Effector memory CD8-positive, alpha-beta T cell (primary cell): ENCODE measurements at places on chromosomes 3 and 15.

DNA sequence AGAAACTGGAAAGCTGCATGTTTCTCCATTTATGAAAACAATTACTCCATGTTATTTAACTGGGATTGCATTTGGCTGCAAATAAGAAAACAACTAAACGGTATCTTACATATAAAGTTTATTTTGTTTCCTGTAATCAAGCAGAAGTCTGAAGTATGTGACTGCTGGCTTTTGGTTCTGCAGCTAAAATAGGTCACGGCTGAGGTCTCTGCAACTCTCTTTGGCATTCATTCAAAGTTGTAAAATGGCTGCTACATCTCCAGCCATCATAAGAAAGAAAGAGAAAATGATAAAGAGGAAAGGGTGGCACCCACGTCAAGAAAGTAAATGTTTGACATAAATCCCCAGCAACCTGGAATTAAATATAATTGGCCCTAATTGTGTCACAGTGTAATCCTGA, 406.1 kb downstream of the TBC1D5 start:
- H3K4me1 ChIP-seq, result peaks cover 3% of the 10 kb centered on the region
- H3K4me3 ChIP-seq, result no peak overlapping the region
- no peaks in the 10 kb centered on the region for H3K36me3 ChIP-seq
- DNase-seq, result no peak

DNA sequence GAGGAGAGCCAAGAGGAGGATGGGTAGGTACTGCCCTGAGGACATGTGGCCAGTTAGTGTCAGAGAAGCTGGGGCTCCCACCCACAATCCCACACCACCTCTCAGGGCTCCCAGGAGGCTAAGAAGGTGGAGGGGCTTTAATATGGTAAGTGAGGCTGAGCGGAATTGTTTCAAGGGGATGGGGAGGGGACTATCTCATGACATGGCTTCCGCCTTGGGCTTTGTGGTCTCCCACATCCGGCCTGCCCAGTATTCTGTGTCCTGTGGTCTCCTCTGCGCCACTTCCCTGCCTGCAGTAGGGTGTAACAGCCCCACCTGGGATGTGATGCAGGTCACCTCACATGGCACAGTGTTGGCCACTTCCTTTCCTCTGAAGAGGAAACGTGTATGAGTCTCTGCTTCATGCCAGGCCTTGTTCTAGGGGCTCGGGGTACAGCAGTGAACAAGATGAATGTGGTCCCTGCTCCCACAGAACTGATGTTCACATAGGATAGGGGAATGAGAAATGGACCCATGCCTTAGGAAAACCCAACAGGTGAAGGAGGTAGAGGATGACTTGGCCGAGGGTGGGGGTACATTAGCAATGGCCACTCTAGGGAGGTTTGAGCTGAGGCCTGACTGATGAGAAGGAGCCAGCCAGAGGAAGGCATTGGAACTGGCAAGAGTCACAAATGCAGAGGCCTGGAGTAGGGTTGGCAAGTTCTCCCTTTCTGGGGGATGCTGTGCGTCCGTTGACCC, 3.2 kb downstream of the NEIL1 start:
- no peaks in the 10 kb centered on the region for H3K27me3 ChIP-seq
- peaks cover 34% of the 10 kb centered on the region for H3K4me1 ChIP-seq
- peak overlapping the region; percentile 92 for H3K27ac ChIP-seq
- peak overlapping the region; percentile 59 for H3K4me3 ChIP-seq
- DNase-seq, result peak; percentile 87
- H3K36me3 ChIP-seq, result peaks cover 37% of the 10 kb centered on the region

GRCh38 chr3:120604784-120605183, 8.6 kb downstream of the NDUFB4 start:
- DNase-seq, result no peak
- no peak overlapping the region for H3K4me3 ChIP-seq
- H3K36me3 ChIP-seq, result peaks cover 8% of the 10 kb centered on the region
- no peak overlapping the region for H3K27ac ChIP-seq
- peaks cover 2% of the 10 kb centered on the region for H3K4me1 ChIP-seq

- peaks cover 22% of the 10 kb centered on the region for H3K27me3 ChIP-seq
- DNase-seq, result no peak
- H3K4me1 ChIP-seq, result no peaks in the 10 kb centered on the region
These were observed 45.5 kb upstream of the PRSS50 start for GRCh38 chr3:46763178-46763577.

DNA sequence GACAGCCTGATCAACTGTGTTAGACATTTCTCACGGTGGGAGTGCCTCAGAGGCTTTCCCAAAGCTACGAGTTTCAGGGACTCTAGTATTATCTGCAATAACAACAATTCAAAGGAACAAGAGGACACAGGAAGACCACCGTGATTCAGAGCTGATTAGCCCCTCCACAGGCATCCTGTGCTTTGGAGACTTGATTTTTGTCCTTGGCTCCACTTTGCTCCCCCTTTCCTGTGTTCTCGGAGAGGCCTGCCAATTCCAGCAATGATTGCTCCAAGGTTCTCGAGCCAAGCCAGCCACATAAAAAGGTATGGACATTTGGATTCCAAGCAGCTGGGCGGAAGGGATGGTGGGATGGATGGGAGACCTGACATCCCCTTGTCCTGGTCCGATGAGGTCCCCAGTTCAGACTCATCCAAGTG, 14.3 kb downstream of the EHD4 start:
- DNase-seq, result no peak
- H3K27ac ChIP-seq, result no peak overlapping the region
- H3K4me1 ChIP-seq, result peaks cover 13% of the 10 kb centered on the region
- H3K4me3 ChIP-seq, result no peak overlapping the region
- peaks cover 41% of the 10 kb centered on the region for H3K36me3 ChIP-seq
- no peaks in the 10 kb centered on the region for H3K27me3 ChIP-seq

DNA sequence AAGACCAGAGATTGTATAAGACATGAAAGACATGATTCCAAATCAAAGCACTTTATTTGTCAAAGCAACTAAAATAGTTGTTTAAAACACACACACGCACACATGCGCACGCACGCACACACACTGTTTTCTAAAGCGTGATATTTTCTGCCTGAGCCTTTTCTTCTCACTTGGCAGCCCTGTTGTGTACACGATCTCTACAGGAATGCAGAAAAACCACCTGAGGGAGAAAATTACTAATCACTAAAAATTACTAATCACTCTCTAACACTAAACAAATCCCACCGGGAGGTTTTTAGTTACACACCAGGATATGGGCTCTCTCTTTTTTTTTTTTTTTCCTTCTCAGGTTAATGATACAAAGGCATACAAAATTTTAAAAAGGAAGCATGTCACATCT, 160.1 kb upstream of the ATP11B start:
- H3K27me3 ChIP-seq, result peaks cover 36% of the 10 kb centered on the region
- H3K4me1 ChIP-seq, result no peaks in the 10 kb centered on the region
- no peak overlapping the region for H3K4me3 ChIP-seq
- no peak for DNase-seq
- H3K27ac ChIP-seq, result no peak overlapping the region

DNA sequence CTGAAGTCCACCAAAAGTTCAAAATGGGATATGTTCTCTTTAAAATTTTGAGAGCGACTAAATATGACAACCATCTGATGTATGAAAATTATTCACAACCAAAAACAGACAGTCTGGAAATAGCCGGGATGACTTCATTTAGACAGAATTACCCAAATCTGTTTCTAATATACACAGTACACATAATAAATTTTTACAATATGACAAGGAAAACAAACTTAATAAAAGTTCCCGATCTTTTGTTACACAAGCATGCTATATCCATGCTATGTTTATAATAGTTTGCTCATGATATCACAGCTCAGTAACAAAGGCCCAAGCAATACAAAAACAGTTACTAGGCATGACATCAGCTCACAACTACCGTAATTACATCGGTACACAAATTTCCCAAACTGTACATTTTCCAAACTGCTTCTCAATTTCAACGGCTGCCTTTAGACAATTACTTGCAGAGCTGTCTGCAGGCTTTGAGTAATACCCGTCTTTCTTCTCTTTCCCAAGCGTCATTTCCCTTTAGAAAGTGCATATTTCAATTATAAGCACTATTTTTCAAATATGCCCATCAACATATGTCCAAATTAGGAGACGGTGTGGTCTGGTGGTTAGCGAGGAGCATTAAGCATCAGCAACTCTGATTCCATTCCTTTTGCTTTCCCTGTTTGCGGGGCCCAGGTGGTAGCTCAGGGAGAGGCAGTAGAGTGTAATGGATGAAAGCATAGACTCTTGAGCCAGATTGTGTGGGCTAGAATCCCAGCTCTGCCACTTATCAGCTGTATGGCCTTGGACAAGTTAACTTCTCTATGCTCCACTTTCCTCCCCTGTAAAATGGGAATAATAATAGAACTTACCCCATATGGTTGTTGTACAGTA, 481.2 kb downstream of the FOXP1 start:
- peaks cover 20% of the 10 kb centered on the region for H3K36me3 ChIP-seq
- H3K4me1 ChIP-seq, result peaks cover 71% of the 10 kb centered on the region
- H3K27me3 ChIP-seq, result no peaks in the 10 kb centered on the region
- no peak for DNase-seq
- H3K27ac ChIP-seq, result no peak overlapping the region

- peaks cover 19% of the 10 kb centered on the region for H3K4me1 ChIP-seq
- no peaks in the 10 kb centered on the region for H3K27me3 ChIP-seq
- no peak for DNase-seq
- H3K36me3 ChIP-seq, result peaks cover 12% of the 10 kb centered on the region
- no peak overlapping the region for H3K4me3 ChIP-seq
These were observed 12.0 kb downstream of the EXOSC7 start for GRCh38 chr3:44988073-44988472.

DNA sequence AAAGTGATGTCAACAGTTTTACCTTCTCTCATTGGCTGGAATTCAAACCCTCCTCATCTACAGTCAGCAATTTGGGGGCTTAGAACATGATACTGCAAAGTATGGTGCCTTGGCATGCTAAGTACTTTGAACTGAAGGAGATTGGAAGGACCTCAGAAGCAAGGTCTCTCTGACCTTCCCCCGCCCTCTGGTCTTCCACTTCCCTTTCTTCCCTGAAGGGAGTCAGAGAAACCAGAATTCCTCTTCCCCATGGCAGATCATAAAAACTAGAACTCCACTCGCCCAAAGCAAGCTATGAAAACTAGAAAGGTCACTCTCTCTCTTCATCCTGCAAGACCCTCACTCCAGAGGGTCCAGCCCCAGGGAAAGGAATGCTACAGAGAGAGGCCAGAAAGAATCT, 64.2 kb downstream of the CD200R1L start:
- H3K4me3 ChIP-seq, result no peak overlapping the region
- H3K4me1 ChIP-seq, result peaks cover 3% of the 10 kb centered on the region
- H3K27me3 ChIP-seq, result no peaks in the 10 kb centered on the region
- DNase-seq, result no peak
- no peaks in the 10 kb centered on the region for H3K36me3 ChIP-seq
- H3K27ac ChIP-seq, result no peak overlapping the region

DNA sequence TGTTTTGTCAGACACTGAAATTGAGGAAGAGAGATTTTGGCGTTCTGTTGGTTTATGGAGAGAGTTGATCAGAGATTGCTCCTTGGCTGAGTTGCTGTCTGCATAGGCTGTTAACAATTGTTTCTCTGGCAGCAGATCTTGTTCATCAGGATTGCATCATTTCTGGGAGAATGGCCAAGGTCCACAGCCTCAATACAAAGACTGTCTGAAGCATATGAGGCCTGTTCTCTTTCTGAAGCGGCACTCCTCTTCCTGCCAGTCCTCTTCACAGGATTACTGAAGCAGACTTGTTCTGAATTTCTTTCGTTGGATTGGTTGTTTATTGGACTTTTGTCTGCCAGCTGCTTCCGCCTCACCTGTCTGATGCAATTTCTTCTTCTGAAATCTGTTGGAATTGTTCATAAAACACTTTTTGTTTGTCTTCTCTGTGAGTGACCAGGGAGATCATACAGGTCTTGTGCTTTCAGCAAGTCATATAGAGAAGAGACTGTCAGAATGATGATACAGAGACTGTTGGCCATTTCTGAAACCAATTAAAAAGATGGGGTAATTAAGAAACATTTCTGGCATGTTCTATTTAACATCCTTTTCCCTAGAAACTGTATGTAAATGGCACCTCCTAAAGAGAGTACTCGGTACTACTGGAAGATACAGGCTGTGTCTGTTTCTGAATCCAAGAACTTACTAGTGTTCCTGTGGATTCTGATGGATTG, 25.5 kb downstream of the SETD5 start:
- peaks cover 29% of the 10 kb centered on the region for H3K36me3 ChIP-seq
- no peak overlapping the region for H3K4me3 ChIP-seq
- peak overlapping the region; percentile 11 for H3K27ac ChIP-seq
- no peaks in the 10 kb centered on the region for H3K27me3 ChIP-seq

DNA sequence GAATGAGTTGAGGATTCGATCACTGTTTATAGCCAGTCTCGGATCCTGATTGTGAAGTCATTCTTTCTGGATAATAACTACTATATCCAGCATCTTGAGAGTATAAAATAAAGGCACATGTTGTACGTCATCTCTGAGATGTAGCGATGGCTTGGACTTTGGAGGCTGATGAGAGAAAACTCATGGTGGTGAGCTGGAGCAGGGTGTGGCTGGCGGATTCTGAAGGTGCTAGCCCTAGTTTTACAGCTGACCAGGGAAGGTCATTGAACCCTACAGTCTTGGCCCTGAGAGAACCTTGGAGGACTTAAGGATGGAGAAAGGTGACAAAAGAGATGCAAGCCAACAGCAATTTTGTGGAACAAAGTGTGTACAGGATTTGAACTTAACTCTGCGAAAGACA, 153.8 kb downstream of the IGF1R start:
- H3K36me3 ChIP-seq, result no peaks in the 10 kb centered on the region
- H3K27me3 ChIP-seq, result peaks cover 8% of the 10 kb centered on the region
- DNase-seq, result no peak

- DNase-seq, result no peak
- H3K4me1 ChIP-seq, result no peaks in the 10 kb centered on the region
- H3K36me3 ChIP-seq, result no peaks in the 10 kb centered on the region
- H3K4me3 ChIP-seq, result no peak overlapping the region
- peaks cover 13% of the 10 kb centered on the region for H3K27me3 ChIP-seq
These were observed 170.1 kb upstream of the PFN2 start for GRCh38 chr3:150140614-150141321.

DNA sequence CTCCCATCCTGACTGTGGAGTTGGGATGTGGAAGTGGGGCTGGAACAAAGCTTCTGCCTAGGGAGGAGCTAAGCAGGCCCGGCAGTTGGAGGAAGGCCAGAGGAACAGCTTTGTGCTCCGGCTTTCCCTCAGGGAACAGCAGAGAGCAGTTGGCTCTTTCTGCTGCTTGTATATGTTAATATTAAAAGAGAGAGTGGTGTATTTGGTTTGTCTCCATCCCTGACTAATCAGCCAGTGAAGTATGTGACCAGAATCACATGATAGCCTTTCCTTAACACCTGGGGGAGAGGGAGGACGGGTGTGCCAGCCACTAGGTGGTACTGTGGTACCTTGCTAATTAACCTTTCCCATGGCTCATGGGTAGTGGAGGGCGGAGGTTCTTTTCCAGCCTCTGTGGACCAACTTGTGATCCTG, 10.0 kb downstream of the EIF2B5 start:
- no peak for DNase-seq
- peaks cover 24% of the 10 kb centered on the region for H3K36me3 ChIP-seq
- peaks cover 4% of the 10 kb centered on the region for H3K4me1 ChIP-seq
- peak overlapping the region; percentile 38 for H3K27ac ChIP-seq
- no peaks in the 10 kb centered on the region for H3K27me3 ChIP-seq

DNA sequence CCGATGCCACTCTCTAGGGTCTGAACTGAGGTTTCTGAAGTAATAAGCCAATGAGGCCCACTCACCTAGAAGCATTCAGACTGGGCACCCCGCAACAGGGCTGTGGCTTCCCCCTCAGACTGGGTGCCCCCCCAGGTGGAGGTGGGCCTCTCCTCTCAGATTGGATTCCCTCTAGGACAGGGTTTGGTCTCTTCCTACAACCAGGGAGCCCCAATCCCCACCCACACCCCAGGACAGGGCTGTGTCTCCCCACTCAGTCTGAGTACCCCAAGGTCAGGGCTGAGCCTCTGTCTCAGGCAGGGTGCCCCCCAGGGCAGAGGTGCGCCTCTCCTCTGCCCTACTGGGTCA, 27.7 kb downstream of the PTH1R start:
- no peaks in the 10 kb centered on the region for H3K27me3 ChIP-seq
- DNase-seq, result no peak
- H3K4me1 ChIP-seq, result peaks cover 4% of the 10 kb centered on the region
- H3K4me3 ChIP-seq, result no peak overlapping the region
